ENCODE measurements at places on chromosomes 7 and 10.

- no peak for DNase-seq
These were observed 126.0 kb upstream of the CALN1 start for GRCh38 chr7:72538147-72538546.

DNA sequence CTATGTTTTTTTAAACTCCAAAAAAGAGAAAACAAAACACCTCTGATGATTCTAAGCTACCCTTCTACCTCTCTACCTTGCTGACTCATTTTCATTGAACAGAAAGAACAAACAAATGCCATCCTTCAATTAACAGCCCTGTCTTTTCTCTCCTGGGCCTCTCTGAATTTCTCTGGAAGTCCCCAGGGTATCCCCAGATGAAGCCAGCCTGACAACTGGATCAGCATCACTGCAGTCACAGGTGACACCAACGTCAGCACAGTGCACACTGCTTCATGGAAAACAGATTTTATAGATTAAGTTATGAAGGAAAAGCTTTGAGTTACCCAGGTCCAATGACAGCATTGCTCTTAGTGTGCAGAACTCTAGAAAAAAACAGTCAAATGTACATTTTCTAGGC is 5.7 kb downstream of the HUS1 start:
- DNase-seq = no peak

DNA sequence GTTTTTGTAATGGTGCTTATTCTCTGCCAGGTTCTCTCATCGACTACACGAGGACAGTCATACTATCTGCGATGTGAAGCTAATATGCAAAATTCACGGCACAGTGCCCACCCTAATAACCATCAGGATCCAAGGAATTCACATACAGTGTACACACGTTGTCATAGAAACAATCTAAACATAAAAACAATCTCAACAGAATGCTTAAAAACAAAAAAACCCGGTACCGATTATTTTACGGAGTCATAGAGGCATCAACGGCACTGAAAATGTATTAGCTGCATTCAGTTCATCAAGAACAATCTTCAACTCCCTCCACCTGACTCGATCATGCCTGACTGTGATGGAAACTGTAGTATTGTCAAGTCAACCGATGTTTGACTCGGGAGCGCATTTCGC is 628 bp downstream of the MRPS33 start:
- no peak for DNase-seq

DNA sequence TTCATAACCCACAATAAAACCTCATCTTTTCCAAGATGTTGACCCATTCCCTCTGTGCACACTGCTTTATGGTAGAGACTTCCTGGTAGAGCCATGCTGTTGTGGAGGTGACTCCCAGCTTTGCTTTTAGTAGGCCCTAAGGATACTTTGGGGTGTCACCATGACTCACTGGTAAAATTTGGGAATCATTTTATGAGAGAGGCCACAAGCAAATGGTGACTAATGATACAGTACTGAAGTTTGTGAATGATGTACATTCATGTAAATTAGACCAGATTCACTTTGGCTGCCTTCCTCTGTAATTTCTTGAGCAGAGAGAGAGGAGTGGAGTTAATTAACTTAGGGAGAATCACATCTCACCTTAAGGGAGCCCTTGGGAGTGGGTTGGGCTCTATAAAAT is 686.5 kb downstream of the LRMDA start:
- DNase-seq = no peak

DNA sequence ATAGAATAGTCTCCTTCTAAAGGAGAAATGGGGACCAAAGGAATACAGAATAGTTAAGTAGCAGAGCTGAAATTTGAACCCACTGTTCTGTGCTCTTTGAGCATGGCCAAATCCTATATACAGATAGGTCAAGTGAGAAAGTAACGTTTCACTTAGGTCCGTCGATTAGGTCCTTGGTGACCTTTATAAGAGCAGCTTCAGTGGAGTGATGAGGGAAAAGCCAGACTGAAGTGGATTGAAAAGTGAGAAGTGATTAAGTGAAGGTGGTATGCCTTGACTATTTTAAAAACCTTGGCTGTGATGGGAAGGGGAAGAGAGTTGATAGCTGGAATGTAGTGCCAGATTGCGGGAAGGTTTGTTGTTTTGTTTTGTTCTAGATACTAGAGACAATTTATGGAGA is 10.6 kb upstream of the LSMEM1 start:
- DNase-seq = no peak

DNA sequence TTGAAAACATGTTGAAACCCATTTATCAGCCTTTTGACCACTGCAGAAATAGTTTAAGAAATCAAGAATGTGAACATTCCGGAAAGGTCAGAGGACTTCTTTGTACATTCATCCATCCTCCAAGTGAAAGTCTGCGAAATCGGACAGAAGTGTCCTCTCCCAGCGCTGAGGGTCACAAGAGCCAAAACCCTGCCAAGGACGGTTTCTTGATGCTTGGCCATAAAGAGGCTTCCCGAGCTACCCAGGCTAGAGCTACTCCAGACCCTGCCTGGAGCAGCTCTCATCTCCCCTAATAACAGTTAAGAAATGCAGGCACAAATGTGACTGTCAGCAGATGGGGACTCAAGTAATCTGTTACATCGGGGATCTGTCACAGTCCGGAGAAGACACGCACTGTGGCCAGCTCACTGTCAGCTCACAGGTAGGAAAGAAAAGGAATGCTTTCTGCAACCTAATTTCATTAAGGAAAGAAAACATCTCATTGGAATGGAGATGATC is 4.5 kb upstream of the CYTH3 start:
- DNase-seq = no peak

DNA sequence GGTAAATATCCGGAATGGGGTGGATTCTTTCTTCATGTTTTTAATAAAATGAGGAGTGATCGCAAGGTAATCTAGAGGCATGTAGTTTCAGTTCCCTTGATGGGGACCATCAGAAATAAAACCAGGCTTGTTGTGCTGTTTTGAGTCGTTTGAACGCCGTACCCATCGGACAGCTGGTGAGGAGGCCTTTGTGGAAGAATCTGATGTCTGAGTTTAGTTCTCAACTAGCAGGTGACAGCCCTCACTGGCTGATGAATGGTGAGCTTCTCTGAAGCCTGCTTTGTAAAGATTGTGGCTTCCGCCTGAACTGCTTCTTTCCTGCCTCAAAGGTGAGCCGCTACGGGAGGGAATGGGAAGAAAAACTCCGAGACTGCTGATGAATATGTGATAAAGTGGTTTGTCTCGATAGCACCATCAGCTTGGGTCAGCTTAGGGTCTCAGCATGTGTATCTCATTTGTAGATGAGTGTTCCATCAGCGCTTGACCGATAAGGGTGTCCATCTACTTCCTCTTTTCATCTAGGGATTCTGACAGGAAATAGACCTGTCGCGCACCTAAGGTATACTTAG is 977 bp downstream of the TMEM248 start:
- no peak for DNase-seq

GRCh38 chr7:51817694-51818225 is 501.2 kb upstream of the COBL start:
- no peak for DNase-seq

- no peak for DNase-seq
These were observed 2.9 kb upstream of the SPACDR start for GRCh38 chr7:100466653-100467605.

DNA sequence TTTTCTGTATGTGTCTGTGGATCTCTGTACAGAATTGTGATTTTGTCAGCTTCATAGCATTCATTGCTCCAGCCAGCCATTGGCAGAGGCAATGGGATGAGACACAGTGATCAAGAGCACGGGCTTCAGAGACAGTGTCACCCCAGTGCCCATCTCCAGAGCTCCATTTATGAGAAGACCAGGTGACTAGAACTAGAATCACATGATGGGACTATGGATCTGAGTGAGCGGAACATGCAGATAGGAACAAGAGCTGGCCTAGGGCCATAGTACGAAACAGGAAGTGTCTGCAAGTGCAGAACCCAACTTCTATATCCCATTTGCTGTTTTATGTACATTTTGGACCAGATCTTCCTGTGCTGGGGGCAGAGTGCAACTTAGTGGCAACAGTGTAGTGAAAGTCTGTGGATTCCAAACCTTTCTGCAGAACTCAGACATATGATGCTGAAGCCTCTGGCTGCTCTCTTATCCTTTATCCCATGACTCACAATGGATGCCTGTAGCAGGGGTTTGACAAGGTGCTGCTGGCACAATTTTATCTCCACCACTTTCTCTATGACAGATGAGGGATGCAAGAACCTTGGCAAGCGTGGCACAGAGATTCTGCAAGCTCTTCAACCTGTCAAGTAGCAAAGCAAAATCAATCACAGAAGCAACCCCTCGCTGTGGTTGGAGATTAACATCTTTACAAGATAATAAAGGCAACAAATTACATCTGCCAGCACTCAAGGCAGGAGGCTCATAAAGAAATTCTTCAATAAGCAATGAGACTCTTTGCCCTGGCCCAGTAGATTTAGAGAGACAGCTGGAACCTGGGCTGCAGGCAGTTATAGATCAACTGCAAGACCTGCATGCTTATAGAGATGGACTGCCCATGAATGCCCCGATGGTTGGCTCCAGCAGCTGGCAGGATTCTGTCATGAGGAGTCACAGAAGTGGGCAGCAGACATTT is 681.3 kb downstream of the TNS3 start:
- no peak for DNase-seq

DNA sequence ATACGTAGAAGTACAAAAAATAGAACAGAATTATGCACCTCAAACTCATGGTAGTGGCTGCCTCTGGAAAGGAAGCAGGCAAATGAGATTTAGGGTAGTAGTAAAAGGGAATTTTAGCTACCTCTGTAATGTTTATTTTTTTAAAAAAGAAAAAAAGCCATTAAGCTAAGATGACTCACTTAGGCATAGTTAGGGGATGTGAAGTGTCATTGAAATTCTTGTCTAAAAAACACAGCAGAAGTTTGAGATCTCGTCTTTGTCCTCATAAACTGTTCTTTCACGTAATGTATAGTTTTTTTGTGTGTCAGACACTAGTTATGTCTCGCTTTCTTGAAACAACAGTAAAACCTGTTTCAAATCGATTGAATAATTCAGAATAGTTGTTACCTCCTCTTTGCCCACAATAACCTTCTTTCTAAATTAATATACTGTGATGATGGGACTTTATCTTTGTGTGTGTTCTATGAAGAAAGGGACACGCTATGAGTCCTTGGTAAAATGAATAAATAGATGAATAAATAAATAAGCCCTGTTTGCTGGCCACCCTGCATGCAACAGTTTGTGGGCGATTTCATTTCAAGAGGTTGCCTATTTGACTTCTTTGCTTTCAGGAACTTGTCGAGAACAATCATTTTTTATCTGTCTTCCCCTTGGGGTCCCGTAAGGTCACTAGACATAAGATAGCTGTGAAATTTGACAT is 14.5 kb upstream of the FBXW4 start:
- DNase-seq = no peak

DNA sequence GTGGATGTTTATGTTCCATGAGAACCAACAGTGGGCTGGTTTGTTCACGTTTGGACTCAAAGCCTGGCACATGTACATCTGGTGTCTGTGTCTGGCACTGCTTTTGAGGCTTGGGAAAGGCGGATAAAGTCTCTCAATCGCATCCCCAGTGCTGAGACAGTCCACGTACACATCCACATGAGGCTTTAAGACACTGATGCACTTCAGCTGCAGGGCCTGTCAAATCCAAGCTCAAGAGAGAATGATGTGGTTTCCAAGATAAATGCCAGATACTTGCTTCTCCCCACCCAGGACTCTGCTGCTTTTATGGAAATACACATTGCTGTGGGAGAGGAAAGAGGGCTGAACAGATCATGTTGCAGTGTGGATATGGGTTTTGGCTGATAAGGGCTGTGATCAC is 178.4 kb downstream of the ADARB2 start:
- no peak for DNase-seq

DNA sequence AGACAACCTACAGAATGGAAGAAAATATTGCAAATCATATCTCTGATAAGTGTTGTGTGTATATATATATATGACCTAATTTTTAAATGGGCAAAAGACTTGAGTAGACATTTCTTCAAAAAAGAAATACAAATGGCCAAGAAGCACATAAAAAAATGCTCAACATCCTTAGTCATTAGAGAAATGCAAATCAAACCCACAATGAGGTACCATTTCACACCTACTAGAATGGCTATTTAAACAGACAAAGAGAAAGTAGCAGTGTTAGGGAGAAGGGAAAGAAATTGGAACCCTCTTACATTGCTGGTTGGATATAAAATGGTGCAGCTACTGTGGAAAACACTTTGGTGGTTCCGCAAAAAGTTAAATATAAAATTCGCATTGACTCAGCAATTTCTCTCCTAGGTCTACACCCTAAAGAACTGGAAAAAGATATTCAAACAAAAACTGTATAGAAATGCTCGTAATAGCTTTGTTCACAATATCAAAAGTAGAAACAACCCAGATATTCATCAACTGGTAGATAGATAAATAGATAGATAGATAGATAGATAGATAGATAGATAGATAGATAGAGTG is 16.3 kb downstream of the ACSL5 start:
- no peak for DNase-seq

DNA sequence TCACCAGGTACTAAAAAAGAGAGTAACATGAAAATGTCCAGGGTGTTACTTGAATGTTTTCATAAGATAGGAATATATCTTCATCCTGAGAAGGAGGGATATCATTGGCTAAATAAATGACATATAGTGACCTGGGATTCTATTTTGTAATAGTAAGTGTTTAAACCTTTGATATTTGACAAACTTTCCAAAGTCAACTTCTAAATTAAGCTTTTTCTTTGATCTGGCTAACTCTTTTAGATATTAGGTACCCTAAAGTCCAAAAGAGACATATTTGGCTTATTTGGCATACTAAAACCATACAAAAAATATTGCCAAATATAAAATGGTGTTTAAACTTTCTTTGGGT is 22.4 kb upstream of the CREB3L2 start:
- DNase-seq = no peak

DNA sequence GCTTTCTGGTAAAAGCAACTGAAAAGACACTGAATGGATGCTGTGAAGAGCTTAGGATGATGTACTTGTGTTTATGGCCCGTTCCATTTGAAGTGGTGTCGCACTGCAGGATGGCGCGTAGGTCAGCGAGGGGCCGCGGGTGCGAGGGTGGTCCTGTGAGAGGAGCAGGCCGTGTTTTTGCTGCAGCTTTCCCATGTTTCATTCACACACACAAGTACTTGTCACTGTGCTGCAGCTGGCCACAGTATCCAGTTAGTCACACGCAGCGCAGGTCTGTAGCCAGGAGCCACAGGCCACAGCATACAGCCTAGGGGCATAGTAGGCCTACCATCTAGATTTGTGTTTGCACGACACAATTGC is 23.2 kb downstream of the WIPI2 start:
- no peak for DNase-seq

- no peak for DNase-seq
These were observed 132.6 kb downstream of the CAMK1D start for GRCh38 chr10:12481924-12482323.

DNA sequence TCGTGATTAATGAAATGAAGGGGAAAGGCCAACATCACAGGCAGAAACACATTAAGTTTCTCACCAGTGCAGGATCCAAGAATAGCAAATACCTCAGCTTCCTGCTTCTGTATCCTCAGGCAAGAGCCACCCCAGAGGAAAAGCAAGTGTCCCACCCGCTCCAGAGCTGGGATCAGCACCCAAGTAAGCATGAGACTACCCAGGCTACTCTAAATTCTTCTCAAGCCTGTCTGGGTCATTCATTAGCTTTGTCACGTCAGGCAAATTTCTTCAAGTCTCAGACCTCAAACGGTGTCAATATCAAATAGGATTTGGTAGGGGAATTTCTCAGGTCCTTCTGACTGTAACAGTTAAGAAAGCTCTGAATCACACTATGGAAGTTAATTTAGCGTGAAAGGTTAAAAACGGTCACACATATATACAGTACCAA is 59.0 kb downstream of the GNA12 start:
- DNase-seq = no peak

- DNase-seq = no peak
These were observed 126.2 kb downstream of the CCNY start for GRCh38 chr10:35462491-35462934.

All from esophagus muscularis mucosa (tissue), 4 donors.